ENCODE measurements at places on chromosomes 12 and 14.

- no peak for DNase-seq
Measured at GRCh38 chr14:56703947-56704346, 106.3 kb downstream of the OTX2 start.

GRCh38 chr12:49019120-49019430 is 499 bp upstream of the PRKAG1 start:
- no peak for DNase-seq

GRCh38 chr12:68154779-68155178 is 4.8 kb downstream of the IFNG start:
- DNase-seq, result no peak

DNA sequence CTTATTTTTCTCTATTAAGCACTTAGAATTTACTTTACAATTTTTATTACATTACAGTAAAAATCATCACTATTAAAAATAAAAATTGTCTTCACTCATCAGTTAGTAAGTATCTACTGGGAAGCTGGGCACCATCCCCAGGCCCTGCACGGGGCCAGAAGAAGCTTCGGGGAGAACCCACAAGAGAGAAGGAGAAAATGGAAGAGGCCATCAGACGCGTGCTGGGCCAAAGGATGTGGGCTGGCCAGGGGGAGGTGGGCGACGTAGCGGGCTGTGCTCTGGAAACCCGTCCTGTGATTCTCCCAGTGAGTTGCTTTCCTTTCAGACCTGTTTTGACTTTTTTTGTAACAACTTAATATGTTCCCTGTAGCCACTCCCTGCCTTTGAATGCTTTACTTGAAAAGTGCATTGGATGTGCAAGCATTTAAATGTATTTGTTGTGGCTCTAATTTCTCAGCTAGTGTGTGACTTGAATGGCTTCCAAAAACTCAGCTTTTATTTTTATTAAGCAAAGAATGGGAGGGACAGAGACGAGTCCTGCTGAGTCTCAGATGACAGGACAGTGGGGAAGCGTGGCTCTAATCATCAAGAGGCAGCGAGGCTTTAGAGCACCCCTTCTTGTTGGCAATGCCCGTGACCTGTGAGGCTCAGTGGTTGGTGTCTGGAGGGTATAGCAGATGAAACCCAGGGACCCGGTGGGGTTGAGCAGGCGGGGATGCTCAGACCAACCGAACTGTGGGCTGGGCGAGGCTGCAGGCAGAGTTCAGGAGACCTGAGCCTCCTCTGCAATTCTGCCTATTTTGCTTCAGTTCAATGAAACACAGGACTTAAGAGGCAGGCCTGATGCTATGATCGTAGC is 38.8 kb downstream of the SYNE3 start:
- DNase-seq, result no peak

GRCh38 chr12:89019439-89020120 is 332.7 kb downstream of the DUSP6 start:
- peak; percentile 74 for DNase-seq

DNA sequence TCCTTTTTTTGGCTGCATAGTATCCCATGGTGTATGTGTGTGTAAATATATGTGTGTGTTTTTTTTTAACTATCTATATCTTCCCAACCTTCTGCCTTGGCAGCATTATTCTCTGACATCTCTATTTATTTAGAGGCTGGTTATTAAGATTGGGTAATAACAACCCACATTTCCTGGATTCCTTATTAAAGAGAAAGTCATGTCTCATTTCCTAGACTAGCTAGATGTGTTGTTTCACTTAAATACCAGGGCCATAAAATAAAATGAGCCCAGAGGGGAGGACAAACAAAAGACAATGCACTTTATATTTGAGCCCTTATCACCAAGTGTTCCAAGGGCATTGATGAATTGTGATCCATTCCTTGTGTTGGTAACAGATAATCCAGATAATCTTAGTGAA is 169.1 kb downstream of the SLC5A8 start:
- no peak for DNase-seq

GRCh38 chr12:49936925-49937324 is 13.6 kb upstream of the AQP2 start:
- DNase-seq, result no peak

DNA sequence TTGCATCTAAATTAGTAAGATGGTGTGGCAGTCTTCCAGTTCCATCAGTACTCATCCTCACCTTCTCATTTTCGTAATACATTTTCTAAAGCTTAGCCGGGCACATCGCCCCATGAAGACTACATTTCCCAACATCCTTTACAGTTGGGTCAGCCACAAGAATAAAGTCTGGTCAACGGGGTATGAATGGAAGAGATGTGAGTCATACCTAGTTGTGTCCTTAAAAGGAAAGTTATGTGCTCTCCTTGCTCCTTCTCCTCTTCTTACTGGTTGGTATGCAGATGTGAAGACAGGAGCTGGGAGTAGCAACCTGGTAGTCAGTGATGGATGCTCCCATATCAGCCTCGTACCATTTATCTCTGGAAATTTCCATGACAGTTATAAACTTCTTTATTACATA is 35.9 kb upstream of the EGLN3 start:
- no peak for DNase-seq

DNA sequence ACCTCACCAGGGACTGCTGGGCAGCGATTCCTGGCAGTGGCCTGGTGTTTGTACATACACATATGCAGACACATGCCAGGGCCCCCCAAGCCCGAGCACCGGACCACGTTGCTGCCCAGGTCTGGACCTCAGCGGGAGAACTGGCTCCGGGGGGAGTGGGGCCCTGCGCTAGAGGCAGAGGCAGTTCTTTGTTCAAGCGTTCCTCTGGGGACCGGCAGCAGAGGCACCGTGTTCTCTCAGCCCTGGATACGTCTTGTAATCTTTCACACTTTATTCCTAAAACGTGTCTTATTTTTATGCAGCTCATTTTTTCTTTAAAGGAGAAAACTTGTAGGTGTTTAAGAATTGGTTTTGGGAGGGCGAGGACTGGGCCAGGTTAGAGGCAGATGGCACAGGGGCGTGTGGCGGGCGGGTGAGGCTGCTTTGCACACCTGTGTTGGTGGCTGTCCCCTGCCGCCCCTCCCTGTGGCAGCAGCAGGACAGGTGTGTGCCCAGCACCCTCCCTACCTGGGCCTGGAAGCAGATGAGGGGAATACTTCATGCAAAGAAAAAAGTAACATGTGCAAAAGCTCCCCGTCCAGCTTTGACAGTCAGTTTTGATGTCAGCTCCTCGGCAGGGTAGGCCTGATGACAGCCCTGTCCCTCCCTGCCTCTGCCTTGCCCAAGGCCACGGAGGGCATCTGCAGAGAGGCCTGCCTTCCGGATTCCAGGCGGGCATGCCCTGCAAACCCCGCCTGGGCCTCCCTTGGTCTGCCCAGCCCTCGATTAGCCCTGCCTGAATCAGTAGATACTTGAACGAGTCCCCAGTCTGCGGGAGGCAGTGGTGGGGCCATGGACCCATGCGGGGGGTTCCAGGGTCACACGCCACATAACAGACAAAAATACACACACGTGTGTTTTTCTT is 7.0 kb upstream of the PUS1 start:
- no peak for DNase-seq

- no peak for DNase-seq
Measured at GRCh38 chr12:89126712-89127111, 225.6 kb downstream of the DUSP6 start.

GRCh38 chr12:108640802-108641445 is 7.2 kb upstream of the SELPLG start:
- DNase-seq, result no peak

- DNase-seq, result peak; percentile 72
Measured at GRCh38 chr14:54566410-54567223, at the start of gene SAMD4A. TSS of gene SAMD4A (plus strand) at chr14:54567128. CDS start at chr14:54567917, 789 bp downstream.

- DNase-seq, result no peak
Measured at GRCh38 chr12:26798640-26799039, 34.4 kb downstream of the ITPR2 start.

GRCh38 chr12:19548834-19549233 is 109.5 kb downstream of the AEBP2 start:
- DNase-seq, result no peak

- DNase-seq, result no peak
Measured at GRCh38 chr12:132006056-132006680, 56.4 kb downstream of the EP400 start.

GRCh38 chr14:24435192-24435810 is 5.5 kb downstream of the KHNYN start:
- no peak for DNase-seq

DNA sequence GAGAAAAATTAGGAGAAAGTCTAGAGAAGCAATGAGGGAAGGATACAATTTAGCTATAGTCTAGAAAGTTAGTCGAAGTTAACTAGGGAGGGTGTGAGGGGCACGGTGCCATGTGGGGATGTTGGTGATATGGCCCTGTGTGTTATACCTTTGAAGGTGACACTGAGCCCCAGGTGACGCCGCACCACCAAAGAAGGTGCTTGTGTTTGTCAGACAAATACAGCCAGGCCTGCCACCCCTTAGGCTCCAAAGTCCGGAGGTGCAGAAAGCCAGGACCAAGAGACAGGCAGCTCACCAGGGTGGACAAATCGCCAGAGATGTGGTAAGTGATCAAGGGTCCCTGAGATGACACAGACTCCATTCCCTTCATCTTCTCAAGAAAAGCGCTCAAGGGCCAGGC is 1.1 kb downstream of the C1S start:
- no peak for DNase-seq

GRCh38 chr14:68894802-68895703 is 84.0 kb downstream of the ACTN1 start:
- no peak for DNase-seq

DNA sequence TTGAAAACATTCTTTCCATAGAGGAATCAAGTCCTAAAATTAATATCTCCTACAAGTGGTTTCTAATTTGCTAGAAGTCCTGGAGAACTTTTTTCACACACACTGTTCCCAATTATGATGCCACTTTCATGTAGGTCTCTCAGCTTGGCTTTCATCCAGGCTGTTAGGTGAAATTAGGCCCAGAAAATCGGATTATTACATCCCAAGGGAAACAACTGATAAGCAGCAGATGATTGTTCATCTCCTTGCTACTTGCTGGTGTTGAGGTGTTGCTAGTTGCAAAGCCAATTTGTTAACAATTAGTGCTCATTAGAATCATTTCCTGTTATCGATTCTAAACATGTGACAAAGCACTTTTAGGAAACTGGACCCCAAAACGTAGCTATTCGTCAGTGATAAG is 248.0 kb downstream of the PDZRN4 start:
- DNase-seq, result no peak

- no peak for DNase-seq
Measured at GRCh38 chr14:71372411-71372838, 465.2 kb downstream of the PCNX1 start.

- peak; percentile 53 for DNase-seq
Measured at GRCh38 chr12:66813137-66813892, 134.4 kb upstream of the GRIP1 start.

DNA sequence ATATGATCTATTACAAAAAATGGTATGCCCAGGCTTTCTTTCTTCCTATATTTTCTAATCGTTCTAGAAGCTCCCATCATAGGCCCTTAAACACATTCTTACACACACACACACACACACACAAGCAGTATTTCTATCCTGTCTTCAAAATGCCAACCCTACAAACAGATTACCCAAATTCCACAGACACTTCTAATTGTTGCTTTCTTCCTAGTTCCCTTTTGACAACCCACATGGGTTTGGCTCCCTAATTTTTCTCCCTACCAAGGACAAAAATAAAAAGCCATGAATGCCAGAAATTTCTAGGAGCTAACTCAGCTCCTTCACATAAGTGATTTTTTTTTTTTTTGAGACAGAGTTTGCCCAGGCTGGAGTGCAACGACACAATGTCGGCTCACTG is 60.3 kb upstream of the NTF3 start:
- no peak for DNase-seq

DNA sequence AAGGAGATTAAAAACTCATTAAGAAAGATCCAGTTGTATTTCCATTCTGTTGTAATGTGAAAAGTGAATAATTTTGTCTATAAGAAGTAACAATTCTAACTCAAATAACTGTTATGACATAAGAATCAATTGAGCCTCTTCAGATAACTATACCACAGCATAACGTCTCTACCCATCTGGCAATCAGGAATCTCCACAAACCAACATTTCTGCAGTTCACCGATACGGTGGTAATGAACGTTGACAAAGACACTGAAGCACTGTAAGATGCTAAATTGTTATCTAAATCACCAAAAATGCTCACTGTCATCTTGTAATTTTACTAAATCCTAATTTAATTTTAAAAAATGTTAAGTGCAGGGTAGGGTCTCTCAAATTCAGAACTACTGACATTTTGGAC is 130.9 kb upstream of the USP15 start:
- DNase-seq, result no peak
